Activated CD8-positive, alpha-beta T cell treated with anti-CD3 and anti-CD28 coated beads, Interleukin-2, amount 10 ng/mL, durations not matched to agents 7 days and 5 days (primary cell): ENCODE measurements at places on chromosomes 2 and 18. TPM values are rescaled to one million over a fixed set of nuclear protein-coding genes. Genes with fewer than 3 reads are reported as not detected.

The GPR155 gene
- 19.8 TPM for total RNA-seq

The RASGRP3 gene
- 3.7 TPM for total RNA-seq

The CD207 gene
- total RNA-seq: not detected

The ASB18 gene
- total RNA-seq: not detected

The HRH4 gene
- not detected for total RNA-seq

The FBXO48 gene
- total RNA-seq: 2.6 TPM

The MAP3K19 gene
- not detected for total RNA-seq

The ALKAL2 gene
- not detected for total RNA-seq

GRCh38 chr2:119240311-119241204, 16.9 kb downstream of the STEAP3 start:
- peaks cover 2% of the 10 kb centered on the region for H3K4me1 ChIP-seq
- H3K27ac ChIP-seq: no peak overlapping the region
- no peak overlapping the region for H3K4me3 ChIP-seq
- H3K36me3 ChIP-seq: no peaks in the 10 kb centered on the region
- no peak for DNase-seq

- no peak overlapping the region for H3K27ac ChIP-seq
- DNase-seq: no peak
- peaks cover 53% of the 10 kb centered on the region for H3K4me1 ChIP-seq
- peaks cover 15% of the 10 kb centered on the region for H3K36me3 ChIP-seq
- no peaks in the 10 kb centered on the region for H3K27me3 ChIP-seq
- H3K4me3 ChIP-seq: no peak overlapping the region
Observed at GRCh38 chr18:32086881-32087280, 4.8 kb upstream of the RNF138 start.

- H3K36me3 ChIP-seq: no peaks in the 10 kb centered on the region
- DNase-seq: peak; percentile 51
- no peak within 1 kb of the TSS for H3K27ac ChIP-seq
- peaks cover 12% of the 10 kb centered on the region for H3K27me3 ChIP-seq
- no peak within 1 kb of the TSS for H3K4me3 ChIP-seq
Observed at GRCh38 chr2:11669454-11670291, at the start of gene NTSR2. NTSR2 (minus strand) TSS chr2:11670195; CDS start chr2:11670129, 66 bp downstream.

- no peak for DNase-seq
- no peak overlapping the region for H3K4me3 ChIP-seq
- H3K4me1 ChIP-seq: no peaks in the 10 kb centered on the region
Observed at GRCh38 chr2:139214801-139215200, 434.6 kb upstream of the NXPH2 start.

DNA sequence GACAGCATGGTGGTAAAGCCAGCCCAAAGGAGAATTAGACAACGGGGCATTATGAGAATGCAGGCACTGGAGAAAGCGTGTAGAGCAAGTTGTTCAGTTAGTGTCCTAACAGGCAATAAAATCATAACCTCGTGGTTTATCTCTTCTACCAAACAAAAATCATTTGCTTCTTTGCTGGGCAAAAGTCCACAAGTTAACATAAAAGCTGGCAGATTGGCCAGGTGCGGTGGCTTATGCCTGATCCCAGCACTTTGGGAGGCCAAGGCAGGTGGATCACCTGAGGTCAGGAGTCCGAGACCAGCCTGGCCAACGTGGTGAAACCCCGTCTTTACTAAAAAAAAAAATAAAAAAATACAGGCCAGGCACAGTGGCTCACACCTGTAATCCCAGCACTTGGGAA, 364.1 kb downstream of the SETBP1 start:
- no peak overlapping the region for H3K4me3 ChIP-seq
- no peaks in the 10 kb centered on the region for H3K36me3 ChIP-seq
- no peak overlapping the region for H3K27ac ChIP-seq
- DNase-seq: no peak

DNA sequence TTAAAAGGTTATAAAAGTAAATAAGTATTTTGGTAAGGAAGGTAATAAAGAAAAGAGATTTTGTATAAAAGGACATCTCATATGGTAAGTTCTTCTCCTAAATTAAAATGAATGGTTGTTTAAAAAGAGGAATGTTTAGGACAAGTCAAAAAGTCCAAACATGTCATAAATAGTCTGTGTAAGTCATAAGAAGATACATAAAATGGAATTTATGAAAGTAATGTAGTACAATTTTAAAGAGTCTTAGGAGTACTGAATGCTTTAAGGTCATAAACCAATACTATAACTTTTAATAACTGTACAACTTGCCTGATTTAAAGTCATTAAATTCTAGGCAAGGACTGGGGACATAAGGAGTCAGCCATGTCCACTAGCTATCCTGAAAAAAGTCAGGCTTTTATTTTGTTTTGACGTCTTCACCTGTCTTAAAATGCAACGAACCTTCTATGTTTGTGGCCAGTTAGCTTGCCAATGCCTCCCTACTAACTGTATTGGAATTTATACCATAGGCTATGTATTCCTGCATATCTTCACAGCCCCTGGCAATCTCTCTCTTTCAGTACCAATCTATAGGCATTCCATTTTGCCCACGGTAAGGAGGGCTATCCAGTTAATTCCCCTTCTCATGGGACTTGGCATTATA, 312.3 kb upstream of the LRRTM4 start:
- H3K4me3 ChIP-seq: no peak overlapping the region
- no peak overlapping the region for H3K27ac ChIP-seq
- no peaks in the 10 kb centered on the region for H3K36me3 ChIP-seq
- H3K4me1 ChIP-seq: no peaks in the 10 kb centered on the region
- no peak for DNase-seq

DNA sequence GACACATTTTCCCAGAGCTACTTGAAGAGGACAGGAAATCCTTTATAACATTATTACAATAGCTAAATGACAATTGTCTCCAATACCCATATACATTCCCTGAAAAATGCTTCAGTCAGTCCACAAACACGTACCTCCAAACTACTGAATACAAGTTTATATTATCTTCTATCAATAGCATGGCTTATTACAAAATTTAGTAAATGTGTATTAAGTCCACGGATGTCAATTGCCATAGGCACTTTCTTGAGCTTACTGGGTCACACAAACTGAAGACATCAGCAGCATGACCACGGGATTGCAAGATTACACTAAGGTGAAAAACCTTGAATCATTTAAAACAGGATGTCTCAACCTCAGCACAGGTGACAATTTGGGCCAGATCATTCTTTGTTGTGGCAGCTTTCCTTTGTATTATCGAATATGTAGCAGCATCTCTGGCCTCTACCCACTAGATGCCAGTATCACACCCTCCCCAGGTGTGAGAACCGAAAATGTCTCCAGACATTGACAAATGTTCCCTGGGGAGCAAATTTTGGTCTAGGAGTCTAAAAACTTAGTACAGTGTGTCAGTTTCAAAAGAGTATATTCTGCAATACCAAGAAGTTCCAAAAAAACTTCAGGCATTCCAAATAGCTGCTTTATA, 1.4 kb downstream of the MBD2 start:
- DNase-seq: peak; percentile 70
- H3K4me3 ChIP-seq: peak overlapping the region; percentile 93
- peaks cover 47% of the 10 kb centered on the region for H3K4me1 ChIP-seq
- H3K27me3 ChIP-seq: no peaks in the 10 kb centered on the region
- peaks cover 18% of the 10 kb centered on the region for H3K36me3 ChIP-seq
- peak overlapping the region; percentile 94 for H3K27ac ChIP-seq

- peaks cover 2% of the 10 kb centered on the region for H3K27me3 ChIP-seq
- H3K4me1 ChIP-seq: no peaks in the 10 kb centered on the region
- H3K4me3 ChIP-seq: no peak overlapping the region
Observed at GRCh38 chr2:121146630-121147029, 138.4 kb downstream of the TFCP2L1 start.

DNA sequence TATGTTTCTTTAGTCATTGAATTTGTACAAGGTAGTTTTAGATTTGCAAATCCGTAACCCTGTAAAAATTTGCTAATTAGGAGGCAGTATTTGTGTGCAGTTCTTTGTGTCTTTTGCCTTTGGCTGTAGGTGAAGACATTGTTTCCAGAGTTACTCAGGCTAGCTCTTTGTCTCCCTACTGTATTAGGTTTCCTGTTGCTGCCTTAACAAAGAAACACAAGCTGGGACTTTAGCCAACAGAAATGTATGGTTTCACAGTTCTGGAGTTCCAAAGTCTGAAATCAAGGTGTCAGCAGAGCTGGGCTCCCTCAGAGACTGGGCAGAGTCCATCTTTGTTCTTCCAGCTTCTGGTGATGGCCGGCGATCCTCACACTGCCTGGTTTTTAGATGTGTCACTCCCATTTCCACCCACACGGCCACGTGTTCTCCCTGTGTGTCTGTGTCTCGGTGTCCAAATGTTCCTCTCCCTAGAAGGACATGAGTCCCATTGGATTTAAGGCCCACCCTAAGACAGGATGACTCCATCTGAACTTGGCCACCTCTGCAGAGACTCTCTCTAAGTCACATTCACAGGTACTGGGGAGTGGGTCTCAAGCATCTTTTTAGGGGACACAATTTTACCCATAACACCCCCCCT, 309.7 kb downstream of the GALR1 start:
- no peak overlapping the region for H3K27ac ChIP-seq
- H3K4me1 ChIP-seq: no peaks in the 10 kb centered on the region
- no peaks in the 10 kb centered on the region for H3K36me3 ChIP-seq
- no peak for DNase-seq
- no peak overlapping the region for H3K4me3 ChIP-seq

GRCh38 chr2:48132271-48132625, 225.9 kb upstream of the FBXO11 start:
- H3K27ac ChIP-seq: no peak overlapping the region
- H3K36me3 ChIP-seq: no peaks in the 10 kb centered on the region
- no peaks in the 10 kb centered on the region for H3K4me1 ChIP-seq
- H3K4me3 ChIP-seq: no peak overlapping the region
- no peak for DNase-seq

GRCh38 chr2:143110758-143111428, 18.3 kb upstream of the ARHGAP15 start:
- H3K36me3 ChIP-seq: no peaks in the 10 kb centered on the region
- peak; percentile 83 for DNase-seq
- peak overlapping the region; percentile 51 for H3K4me3 ChIP-seq
- peaks cover 38% of the 10 kb centered on the region for H3K4me1 ChIP-seq
- peak overlapping the region; percentile 92 for H3K27ac ChIP-seq

- DNase-seq: no peak
- H3K27me3 ChIP-seq: no peaks in the 10 kb centered on the region
- H3K27ac ChIP-seq: no peak overlapping the region
- no peak overlapping the region for H3K4me3 ChIP-seq
- no peaks in the 10 kb centered on the region for H3K36me3 ChIP-seq
Observed at GRCh38 chr2:116696223-116696622, 1118.3 kb upstream of the DDX18 start.

DNA sequence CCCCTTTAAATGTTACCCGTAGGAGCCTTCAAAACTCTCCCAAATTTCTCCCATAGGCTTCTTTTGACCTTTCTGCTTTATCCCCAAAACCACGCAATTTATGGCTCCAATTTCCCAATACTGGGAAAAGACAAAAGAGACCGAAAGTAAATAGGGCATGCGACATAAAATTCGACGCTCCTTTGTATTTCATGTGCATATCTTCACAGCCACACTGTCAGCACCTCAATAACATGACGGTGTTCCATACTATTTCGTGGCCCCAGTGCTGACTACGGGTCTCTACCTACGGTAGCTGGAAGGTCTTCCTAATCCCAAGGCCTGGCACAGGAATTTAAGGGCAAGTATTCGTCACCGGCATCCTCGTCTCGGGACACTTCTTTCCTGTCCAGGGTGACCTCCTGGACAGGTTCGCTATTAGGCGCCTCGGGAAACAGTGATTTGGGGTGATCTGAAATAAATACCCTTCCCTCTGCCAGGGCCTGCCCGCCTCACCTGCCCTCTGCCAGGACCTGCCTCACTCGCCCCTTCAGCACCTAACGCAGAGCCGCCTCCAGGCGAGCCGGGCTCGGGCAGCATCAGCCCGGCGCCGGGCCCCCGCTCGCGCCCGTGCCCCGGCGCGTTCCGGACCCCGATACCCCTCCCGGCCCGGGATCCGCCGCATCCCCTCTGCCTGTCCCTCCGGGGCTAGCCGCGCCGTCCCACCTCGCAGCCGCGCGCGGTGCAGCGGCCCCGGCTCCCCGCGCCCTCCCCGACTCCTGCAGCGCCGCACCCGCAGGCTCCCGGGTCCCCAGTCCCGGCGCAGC, 680 bp downstream of the DTNB start:
- DNase-seq: peak; percentile 79
- H3K36me3 ChIP-seq: no peaks in the 10 kb centered on the region
- peaks cover 20% of the 10 kb centered on the region for H3K27me3 ChIP-seq
- H3K27ac ChIP-seq: peak overlapping the region; percentile 59
- peak overlapping the region; percentile 81 for H3K4me3 ChIP-seq

DNA sequence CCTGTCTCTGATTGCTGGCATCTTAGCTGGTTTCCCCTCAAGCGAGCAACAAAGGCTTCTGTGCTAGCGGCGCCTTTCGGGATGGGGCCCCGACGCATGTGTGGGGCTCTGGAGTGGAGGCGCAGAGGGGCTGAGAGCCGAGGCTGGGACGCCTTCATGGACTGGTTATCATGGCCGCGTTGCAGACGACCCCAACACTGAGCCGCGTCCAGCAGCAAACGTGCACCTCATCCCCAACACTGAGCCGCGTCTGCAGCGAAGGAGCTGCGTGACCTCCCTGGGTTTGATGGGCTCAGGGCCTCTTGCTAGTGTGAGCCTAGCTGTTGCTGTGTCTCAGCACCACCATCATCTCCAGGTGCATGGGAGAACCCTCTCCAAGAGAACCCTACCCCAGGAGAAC, 123.7 kb upstream of the CTDP1 start:
- H3K4me3 ChIP-seq: no peak overlapping the region
- no peak overlapping the region for H3K27ac ChIP-seq
- DNase-seq: no peak

- peaks cover 38% of the 10 kb centered on the region for H3K27me3 ChIP-seq
- H3K27ac ChIP-seq: no peak overlapping the region
- no peak for DNase-seq
- no peaks in the 10 kb centered on the region for H3K36me3 ChIP-seq
Observed at GRCh38 chr2:232473467-232473890, 14.2 kb downstream of the ECEL1 start.

GRCh38 chr2:205435970-205436369, 246.3 kb upstream of the NRP2 start:
- H3K36me3 ChIP-seq: no peaks in the 10 kb centered on the region
- no peak for DNase-seq
- no peaks in the 10 kb centered on the region for H3K27me3 ChIP-seq
- no peak overlapping the region for H3K27ac ChIP-seq
- no peak overlapping the region for H3K4me3 ChIP-seq
- H3K4me1 ChIP-seq: no peaks in the 10 kb centered on the region

- peaks cover 25% of the 10 kb centered on the region for H3K36me3 ChIP-seq
- no peaks in the 10 kb centered on the region for H3K27me3 ChIP-seq
- DNase-seq: no peak
- H3K27ac ChIP-seq: no peak overlapping the region
Observed at GRCh38 chr2:58140508-58141072, 94.0 kb downstream of the VRK2 start.

- H3K27me3 ChIP-seq: no peaks in the 10 kb centered on the region
- no peaks in the 10 kb centered on the region for H3K36me3 ChIP-seq
Observed at GRCh38 chr2:187453078-187453641, 5.1 kb upstream of the CALCRL start.

DNA sequence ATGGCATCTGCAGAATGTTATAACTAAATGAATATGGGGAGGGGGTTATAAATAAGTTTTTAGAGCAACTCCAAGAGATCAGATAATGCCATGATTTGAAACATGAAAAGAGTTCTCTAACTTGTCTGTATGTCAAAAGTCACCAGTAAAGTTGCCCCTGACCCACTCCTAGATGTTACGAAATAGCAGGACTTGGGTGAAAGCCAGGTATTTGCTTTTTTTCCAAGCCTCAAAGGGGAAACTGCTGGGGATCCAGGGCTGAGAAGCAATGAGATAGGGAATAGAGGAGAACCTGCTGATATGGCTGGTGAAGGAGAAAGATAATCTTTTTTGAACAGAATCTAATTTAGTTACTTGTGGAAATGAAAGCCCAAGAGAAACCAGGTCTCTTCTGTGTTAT, 191.5 kb upstream of the CDH20 start:
- no peak overlapping the region for H3K27ac ChIP-seq
- H3K4me1 ChIP-seq: no peaks in the 10 kb centered on the region
- no peaks in the 10 kb centered on the region for H3K27me3 ChIP-seq
- no peak overlapping the region for H3K4me3 ChIP-seq
- H3K36me3 ChIP-seq: no peaks in the 10 kb centered on the region
- no peak for DNase-seq
